ENCODE measurements at places on chromosomes 16 and 17. TPM values are rescaled to one million over a fixed set of nuclear protein-coding genes. Genes with fewer than 3 reads are reported as not detected.

DNA sequence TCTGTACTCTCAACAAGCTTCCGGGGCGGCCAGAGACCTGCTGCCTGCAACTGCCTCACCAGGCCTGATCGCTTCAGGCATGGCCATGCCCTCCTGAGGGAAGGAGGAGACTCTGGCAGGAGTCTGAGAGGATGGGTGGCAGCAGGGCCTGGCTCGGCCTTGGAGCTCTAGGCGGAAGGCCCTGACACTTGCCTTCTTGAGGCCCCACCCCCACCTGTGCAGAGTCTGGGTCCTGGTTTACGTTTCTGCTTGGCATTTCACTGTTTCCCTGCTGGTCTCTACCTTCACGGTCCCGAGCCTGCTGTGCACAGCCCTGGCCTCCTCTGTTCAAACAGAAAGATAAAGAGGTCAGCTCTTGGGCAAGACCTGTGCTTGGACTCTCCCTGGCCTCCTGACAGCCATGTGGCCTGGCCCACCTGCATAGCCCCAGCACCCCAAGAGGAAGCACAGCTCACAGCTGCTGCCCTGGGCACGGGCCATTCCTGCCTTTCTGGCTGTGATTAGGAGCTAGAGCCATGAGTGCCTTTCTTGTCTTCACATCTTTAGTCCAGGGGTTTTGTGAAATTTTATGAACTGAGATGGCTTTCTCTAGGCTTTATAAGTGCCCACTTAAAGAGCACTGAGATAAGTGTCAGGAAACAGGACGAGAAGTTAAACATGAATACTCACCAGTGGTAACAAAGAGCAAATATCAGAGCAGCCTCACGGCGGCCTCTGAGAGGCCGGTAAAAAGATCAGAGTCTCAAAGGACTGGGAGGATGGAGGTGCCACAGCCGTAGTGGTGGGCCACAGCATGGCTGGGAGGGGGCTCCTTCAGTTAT lies 25.6 kb upstream of the MTSS2 start:
- no peak for DNase-seq

Gene USP43
- total RNA-seq = 0.84 TPM

Gene CCL7
- not detected for total RNA-seq

DNA sequence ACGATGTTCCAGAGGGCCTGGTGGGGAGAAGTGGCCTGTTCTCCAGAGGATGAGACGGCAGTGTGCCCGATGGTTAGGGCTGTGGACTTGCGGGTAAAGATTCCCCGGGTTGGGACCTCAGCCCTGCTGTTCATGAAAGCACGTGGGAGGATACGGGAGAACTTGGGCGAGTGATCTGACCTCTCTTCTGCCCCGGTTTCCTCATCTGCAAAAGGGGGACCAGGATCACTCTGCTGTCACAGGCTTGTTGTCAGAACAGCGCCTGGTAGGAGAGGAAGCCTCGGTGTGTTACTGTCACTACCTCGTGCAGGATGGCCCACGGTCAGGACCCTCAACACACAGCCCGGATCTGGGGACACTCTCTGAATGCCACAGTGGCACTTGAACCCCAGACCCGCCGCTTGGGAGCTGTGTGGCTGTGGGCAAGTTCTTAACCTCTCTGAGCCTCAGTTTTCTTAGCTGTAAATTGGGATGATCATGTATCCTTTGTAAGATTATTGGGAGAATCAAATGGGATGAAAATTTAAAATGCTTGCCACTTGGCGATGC lies 85.6 kb upstream of the CDC42EP4 start:
- DNase-seq = no peak

DNA sequence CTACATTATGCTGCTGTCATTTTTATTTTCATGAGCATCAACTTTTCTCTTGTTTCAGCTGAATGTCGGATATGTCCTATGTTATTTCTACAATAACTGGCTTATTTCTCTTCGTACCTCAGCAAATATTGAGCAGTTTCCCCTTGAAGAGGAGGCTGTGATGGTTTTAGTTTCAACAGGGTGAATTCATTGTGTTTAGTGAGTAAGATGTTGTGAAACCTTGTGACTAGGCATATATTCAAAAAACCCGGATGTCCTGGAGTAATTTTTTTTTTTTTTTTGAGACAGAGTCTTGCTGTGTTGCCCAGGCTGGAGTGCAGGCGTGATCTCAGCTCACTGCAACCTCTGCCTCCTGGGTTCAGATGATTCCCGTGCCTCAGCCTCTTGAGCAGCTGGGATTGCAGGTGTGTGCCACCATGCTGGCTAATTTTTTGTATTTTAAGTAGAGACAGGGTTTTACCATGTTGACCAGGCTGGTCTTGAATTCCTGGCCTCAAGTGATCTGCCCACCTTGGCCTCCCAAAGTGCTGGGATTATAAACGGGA lies 11.1 kb downstream of the CPD start:
- no peak for DNase-seq

DNA sequence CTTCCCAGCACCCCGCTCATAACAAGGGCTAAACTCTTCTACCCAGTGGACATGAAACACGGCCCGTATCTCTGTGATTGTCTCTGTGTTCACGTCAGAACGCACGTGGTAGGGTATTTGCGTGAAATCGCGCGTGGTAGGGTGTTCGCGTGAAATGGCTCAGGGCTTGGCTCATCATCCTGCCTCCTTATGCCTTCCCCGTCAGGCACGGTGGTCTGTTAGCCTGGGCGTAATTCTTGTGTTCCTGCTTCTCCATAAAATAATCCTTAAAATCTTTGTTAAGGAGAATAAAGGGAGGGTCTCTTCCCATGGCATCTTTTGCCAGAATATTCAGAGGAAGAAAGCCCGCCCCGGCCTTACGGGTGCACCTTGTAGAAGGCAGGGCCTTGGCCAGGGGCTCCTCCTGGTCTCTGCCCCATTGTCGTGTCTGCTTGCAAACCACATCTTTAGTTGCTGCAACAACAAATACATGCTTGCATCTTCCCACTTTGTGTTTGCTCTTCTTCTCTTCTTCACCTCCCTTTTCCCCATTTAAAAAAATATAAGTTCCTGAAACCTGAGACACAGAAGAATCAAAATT lies 116.7 kb upstream of the CHMP6 start:
- DNase-seq = no peak

DNA sequence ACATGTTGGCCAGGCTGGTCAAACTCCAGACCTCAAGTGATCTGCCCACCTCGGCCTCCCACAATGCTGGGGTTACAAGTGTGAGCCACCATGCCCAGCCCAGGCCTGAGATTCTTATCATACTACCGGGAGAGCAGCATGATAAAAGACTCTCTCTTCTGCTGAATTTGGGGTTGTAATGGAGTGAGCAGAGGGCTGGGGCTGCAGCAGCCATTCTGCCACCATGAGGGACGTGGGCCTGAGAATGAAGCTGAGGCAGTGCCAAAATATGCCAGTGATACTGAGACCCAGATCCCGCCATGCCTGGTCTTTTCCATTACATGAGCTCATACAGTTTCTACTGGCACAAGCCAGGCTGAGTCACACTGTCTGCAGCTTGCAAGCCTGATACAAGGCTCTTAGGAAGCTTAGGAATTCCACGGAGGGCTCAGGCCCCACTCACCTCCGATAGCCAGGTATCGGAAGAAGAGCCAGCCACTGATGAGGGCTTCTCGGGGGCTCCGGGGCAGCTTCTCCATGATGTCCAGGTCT lies 19.6 kb upstream of the P2RX1 start:
- no peak for DNase-seq

DNA sequence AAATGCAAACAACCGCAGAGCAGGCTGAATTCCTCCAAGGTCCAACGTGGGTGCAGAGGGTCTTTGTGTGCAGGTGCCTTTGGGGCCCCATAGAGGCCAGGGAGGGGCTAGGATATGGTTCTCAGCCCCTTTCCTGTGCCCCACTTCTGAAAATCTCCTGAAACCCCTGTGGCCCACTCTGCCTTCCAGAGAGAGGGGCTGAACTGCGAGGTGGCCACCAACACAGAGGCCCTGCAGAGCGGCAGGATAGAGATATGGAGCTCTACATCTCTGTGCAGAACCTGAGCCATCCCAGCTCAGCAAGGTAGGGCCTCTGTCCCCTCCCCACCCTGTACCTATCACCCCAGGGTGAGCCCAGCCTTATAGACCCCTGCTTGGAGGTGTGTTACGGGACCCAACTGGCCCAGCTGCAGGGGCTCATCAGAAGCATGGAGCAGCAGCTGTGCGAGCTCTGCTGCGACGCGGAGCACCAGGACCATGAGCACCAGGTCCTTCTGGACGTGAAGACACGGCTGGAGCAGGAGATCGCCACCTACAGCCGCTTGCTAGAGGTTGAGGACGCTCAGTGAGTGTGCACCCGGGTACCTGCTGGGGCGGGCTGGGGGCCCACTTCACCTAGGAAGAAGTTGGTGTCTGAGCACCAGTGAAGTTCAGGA lies 5.5 kb downstream of the USP6 start:
- no peak for DNase-seq

Gene PRDM7
- not detected for total RNA-seq

Gene ABCC12
- total RNA-seq = not detected

Gene MAPT
- 2.5 TPM for total RNA-seq

DNA sequence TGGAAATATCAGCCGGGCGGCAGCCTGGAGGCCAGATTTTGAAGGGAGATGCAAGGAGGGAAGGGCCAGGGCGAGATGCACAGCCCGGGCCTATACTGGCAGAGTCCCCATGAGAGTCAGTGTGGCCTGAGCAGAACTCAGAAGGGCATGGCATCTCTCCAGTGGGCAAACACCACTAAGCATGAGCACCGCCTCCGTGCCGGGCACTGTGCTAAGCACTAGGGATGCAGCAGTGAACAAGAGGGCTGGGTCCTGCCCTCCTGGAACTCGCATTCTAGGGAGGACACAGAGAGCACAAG lies 33.5 kb downstream of the TK2 start:
- DNase-seq = no peak

DNA sequence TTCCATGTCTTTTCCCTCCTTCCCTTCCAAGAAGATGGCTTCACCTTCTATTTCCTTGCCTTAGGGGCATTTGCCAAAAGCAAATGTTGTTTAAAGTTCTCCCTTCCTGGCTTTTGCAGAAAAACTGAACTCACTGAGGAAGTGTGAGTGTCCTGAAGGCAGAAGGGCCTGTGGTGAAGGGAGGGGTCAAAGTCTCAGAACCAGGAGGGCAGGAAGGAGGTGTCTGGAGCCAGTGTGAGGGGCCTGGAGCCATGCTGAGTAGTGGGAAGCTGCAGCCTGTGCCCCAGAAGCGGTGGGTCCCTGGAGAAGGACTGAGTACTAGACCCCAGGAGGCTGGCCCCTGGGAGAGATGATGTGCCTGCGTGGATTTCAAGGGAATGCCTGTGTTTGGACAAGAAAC lies 23.8 kb upstream of the SUPT4H1 start:
- no peak for DNase-seq

- no peak for DNase-seq
Measured at GRCh38 chr17:55053855-55054254, 85.3 kb downstream of the STXBP4 start.
